ENCODE measurements at places on chromosomes 1 and 21.

- DNase-seq = no peak
Observed at GRCh38 chr1:156895455-156895812, 1.9 kb downstream of the PEAR1 start.

DNA sequence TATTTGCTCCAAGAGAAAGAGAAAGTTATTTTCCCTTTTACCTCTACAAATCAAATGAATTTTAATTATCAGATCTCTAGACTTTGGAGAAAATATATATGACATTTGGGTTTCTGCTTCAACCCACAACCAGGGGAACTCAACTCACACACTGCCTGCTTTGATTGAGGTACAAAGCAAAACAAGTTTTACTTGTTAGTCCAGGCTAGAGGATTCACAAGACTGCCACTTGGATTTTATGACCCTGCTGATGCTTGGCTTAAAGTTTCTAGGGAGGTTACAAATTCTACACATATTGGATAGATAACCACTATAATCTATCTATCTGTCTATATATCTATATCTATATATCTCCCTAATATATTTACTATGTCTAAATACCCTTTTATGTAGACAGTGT, 467.3 kb upstream of the RGS18 start:
- DNase-seq = no peak

- no peak for DNase-seq
Observed at GRCh38 chr1:3119725-3120124, 50.7 kb downstream of the PRDM16 start.

DNA sequence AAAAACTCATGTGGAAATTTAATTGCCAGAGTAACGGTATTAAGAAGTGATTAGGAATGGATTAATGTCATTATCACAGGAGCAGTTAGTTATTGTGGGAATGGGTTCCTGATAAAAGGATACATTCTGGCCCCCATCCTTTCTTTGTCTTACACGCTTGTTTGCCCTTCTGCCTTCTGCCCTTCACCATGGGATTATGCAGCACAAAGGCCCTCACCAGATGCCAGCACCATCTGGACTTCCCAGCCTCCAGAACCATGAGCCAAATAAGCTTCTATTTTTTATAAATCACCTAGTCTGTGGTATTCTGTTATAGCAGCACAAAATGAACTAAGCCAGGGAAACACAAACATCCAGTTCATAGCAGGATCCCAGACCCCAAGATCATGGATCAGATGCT, 33.9 kb upstream of the POU2F1 start:
- DNase-seq = no peak

All from colonic mucosa (tissue), 4 donors.